ENCODE measurements at places on chromosomes 7 and 10.
A peak's percentile ranks its signal among the peaks of the same experiment; 100 is the strongest.

GRCh38 chr7:30411897-30412296 is 66.7 kb downstream of the NOD1 start:
- no peak overlapping the region for H3K4me3 ChIP-seq
- no peaks in the 10 kb centered on the region for H3K36me3 ChIP-seq
- peak overlapping the region; percentile 2 for H3K27ac ChIP-seq
- peaks cover 26% of the 10 kb centered on the region for H3K4me1 ChIP-seq
- no peaks in the 10 kb centered on the region for H3K27me3 ChIP-seq

GRCh38 chr7:46291601-46292150 is 370.6 kb upstream of the IGFBP3 start:
- no peaks in the 10 kb centered on the region for H3K4me1 ChIP-seq
- H3K4me3 ChIP-seq, result no peak overlapping the region
- no peak overlapping the region for H3K27ac ChIP-seq
- no peaks in the 10 kb centered on the region for H3K36me3 ChIP-seq
- peaks cover 4% of the 10 kb centered on the region for H3K27me3 ChIP-seq

- H3K27ac ChIP-seq, result peak overlapping the region; percentile 74
- DNase-seq, result peak; percentile 69
- H3K36me3 ChIP-seq, result peaks cover 2% of the 10 kb centered on the region
- H3K4me1 ChIP-seq, result peaks cover 41% of the 10 kb centered on the region
- H3K27me3 ChIP-seq, result no peaks in the 10 kb centered on the region
These were observed 510 bp downstream of the ZSWIM8 start for GRCh38 chr10:73785721-73786511.

DNA sequence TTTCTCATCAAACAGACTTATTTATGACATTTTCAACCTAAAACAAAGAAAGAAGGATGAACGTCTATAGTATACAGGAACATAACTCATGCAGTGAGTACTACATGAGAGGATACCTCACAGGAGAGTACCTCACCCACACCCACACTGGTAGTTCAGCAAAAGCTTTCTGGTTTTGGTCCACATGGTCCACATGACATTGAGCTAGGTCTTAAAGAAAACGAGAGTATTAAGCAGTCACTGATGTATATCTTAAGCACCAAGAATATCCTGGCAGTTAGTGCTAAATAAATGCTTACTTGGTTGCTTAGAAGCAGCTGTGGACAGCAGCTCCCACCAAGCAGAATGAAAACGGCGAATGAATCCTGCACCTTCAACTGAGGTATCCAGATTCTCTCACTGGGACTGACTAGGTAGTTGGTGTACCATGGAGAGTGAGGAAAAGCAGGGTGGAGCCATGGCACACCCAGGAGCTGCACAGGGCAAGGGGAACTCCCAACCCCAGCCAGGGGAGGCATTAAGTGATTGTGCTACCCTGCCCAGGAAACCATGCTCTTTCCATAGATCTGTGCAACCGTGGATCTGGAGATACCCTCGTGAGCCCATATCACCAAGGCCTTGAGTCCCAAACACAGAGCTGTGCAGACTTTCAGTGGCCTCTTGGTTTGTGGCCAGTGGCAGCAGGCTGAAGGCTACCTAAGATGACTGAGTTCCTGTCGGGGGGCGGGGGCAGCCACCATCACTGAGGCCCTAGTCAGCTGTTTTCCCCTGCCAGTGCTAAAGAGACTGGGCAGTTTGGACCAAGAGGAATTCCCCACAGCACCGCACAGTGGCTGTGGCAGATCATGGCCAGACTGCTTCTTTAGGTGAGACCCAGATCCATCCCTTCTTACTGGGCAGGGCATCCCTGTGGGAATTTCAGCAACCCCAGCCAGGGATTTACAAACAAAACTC is 143.4 kb downstream of the SGMS1 start:
- no peak overlapping the region for H3K4me3 ChIP-seq
- no peak for DNase-seq
- H3K36me3 ChIP-seq, result peaks cover 9% of the 10 kb centered on the region
- H3K4me1 ChIP-seq, result no peaks in the 10 kb centered on the region

GRCh38 chr10:104580774-104581675 is 60.1 kb upstream of the SORCS3 start:
- no peaks in the 10 kb centered on the region for H3K4me1 ChIP-seq
- H3K36me3 ChIP-seq, result no peaks in the 10 kb centered on the region
- H3K27ac ChIP-seq, result no peak overlapping the region
- no peak overlapping the region for H3K4me3 ChIP-seq
- H3K27me3 ChIP-seq, result peaks cover 25% of the 10 kb centered on the region
- DNase-seq, result peak; percentile 53

GRCh38 chr7:45665172-45665571 is 91.0 kb downstream of the ADCY1 start:
- DNase-seq, result no peak
- no peak overlapping the region for H3K4me3 ChIP-seq
- no peaks in the 10 kb centered on the region for H3K36me3 ChIP-seq
- no peak overlapping the region for H3K27ac ChIP-seq
- H3K4me1 ChIP-seq, result no peaks in the 10 kb centered on the region

DNA sequence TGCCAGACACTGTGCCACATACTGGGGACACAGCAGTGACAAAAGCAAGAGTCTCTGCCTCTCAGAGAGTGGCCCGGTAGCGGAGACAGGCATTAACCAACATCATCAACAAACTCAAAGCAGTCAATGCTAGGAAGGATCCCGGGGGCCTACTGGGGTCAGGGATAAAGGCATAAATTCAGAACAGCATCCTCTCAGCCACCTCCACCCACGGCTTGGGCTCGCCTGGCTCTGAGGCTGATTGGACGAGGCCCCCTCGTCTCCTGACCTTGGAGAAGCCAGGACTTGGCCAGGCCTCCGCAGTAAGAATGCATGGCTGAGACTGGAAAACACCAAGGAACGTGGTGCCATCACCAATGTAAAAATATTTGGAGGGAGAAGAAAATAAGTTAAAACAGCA is 102.1 kb downstream of the ARHGAP22 start:
- no peaks in the 10 kb centered on the region for H3K36me3 ChIP-seq
- no peak overlapping the region for H3K4me3 ChIP-seq

GRCh38 chr7:123719197-123719721 is 29.5 kb downstream of the WASL start:
- H3K27ac ChIP-seq, result no peak overlapping the region
- no peaks in the 10 kb centered on the region for H3K4me1 ChIP-seq
- no peaks in the 10 kb centered on the region for H3K27me3 ChIP-seq

DNA sequence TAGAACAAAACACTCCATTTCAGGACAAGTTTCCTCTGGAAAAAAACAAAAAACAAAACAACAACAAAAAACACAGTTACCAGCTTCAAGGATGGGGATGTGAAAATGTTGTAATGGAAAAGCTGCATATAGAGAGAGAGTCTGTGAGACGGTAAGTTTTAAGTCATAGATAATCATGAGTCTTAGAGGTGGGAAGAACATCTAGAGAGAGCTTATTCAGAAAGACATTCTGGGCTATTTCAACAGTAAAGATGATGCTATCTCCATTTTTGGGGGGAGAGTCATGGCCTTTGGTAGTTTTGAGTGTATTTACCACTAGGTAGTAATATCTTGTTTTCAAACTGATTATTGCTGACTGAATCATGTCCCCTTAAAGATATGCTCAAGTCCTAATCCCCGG is 23.3 kb upstream of the INPP5F start:
- H3K27ac ChIP-seq, result peak overlapping the region; percentile 94
- peaks cover 86% of the 10 kb centered on the region for H3K4me1 ChIP-seq
- no peak overlapping the region for H3K4me3 ChIP-seq
- H3K27me3 ChIP-seq, result no peaks in the 10 kb centered on the region
- no peak for DNase-seq
- no peaks in the 10 kb centered on the region for H3K36me3 ChIP-seq

DNA sequence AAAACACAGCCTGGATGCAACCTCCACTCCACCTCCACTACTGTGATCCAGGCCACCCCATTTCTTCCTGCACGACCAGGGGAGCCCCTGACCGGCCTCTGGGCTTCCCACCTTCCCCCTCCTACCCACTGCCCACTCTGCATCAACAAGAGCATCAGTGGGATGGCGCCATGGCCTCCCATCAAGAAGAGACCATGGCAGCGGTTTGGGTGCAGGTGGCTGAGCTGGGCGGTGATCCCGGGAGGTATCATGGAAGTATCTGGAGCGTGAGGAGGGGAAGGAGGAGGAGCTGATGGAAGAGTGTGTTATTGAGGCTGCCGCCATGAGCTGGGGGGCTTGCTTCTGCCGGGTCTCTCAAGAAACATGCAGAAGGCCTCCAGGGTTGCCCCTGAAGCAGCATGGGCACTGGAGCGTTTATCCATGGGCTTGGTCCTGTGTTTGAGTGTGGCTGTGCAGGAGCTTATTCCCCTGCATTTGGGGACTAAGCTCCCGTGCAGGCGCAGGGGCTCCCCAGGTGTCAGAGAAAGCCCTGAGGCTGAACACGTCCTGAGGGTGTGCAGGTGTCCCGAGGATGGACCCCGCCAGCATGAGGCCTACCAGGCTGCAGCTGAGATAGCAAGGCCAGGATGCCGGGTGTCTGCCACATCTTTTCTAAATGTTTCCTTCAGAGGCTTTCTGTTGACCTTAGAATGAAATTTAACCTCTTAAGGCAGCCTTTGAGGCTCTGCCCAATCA is 99.2 kb upstream of the PCBD1 start:
- no peak overlapping the region for H3K27ac ChIP-seq
- no peaks in the 10 kb centered on the region for H3K27me3 ChIP-seq
- no peaks in the 10 kb centered on the region for H3K36me3 ChIP-seq
- H3K4me3 ChIP-seq, result no peak overlapping the region
- H3K4me1 ChIP-seq, result peaks cover 3% of the 10 kb centered on the region
- DNase-seq, result no peak

GRCh38 chr7:101597941-101598340 is 31.2 kb downstream of the MYL10 start:
- H3K27ac ChIP-seq, result no peak overlapping the region
- no peaks in the 10 kb centered on the region for H3K36me3 ChIP-seq
- H3K4me3 ChIP-seq, result no peak overlapping the region
- DNase-seq, result no peak
- H3K4me1 ChIP-seq, result no peaks in the 10 kb centered on the region
- H3K27me3 ChIP-seq, result no peaks in the 10 kb centered on the region

GRCh38 chr7:44767912-44768627 is 19.4 kb downstream of the ZMIZ2 start:
- H3K27me3 ChIP-seq, result no peaks in the 10 kb centered on the region
- DNase-seq, result peak; percentile 81
- H3K27ac ChIP-seq, result peak overlapping the region; percentile 73
- H3K4me3 ChIP-seq, result no peak overlapping the region
- peaks cover 62% of the 10 kb centered on the region for H3K4me1 ChIP-seq
- peaks cover 50% of the 10 kb centered on the region for H3K36me3 ChIP-seq

DNA sequence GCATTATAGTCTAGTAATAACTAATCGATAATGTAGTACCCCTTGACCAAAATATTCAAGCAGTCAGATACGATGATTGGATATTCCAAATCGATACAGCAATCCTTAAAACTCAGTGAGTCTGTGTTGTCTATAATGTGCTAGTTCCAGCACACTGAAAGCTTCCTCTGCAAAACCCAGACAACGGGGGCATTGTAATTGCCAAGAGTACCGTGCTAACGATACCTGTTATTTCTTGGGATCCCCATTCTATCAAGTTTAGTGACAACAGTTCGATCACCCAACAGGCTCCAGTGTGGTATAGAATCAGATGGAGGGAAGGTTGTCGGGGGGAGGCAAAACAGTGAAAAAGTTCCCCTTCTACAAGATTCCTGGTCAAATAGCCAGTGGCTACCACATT is 865 bp downstream of the ZNF438 start:
- H3K4me1 ChIP-seq, result peaks cover 7% of the 10 kb centered on the region
- no peaks in the 10 kb centered on the region for H3K27me3 ChIP-seq
- H3K27ac ChIP-seq, result peak overlapping the region; percentile 99
- no peaks in the 10 kb centered on the region for H3K36me3 ChIP-seq

DNA sequence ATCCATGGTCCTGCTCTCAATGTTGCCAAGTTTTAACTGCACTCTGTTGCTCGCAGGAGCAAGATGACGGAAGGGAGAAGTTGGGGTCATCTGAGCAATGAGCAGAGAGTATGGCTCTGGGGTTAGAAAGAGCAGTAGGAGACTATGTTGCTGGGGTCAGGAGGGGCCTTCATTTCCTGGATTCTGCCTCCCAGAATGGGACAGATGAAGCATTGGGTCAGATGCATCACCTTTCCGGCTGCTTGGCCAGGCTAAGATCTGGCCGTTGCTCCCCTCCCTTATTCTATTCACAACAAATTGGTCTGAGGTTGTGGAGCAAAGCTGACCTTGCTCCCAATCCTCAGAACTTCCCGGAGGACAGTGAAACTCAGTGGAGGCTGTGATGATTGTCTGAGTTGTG is 22.4 kb downstream of the STMP1 start:
- no peak for DNase-seq
- no peak overlapping the region for H3K27ac ChIP-seq
- H3K4me3 ChIP-seq, result no peak overlapping the region
- no peaks in the 10 kb centered on the region for H3K27me3 ChIP-seq
- no peaks in the 10 kb centered on the region for H3K36me3 ChIP-seq

- DNase-seq, result no peak
- peaks cover 22% of the 10 kb centered on the region for H3K4me1 ChIP-seq
- no peak overlapping the region for H3K4me3 ChIP-seq
- H3K36me3 ChIP-seq, result no peaks in the 10 kb centered on the region
- peak overlapping the region; percentile 92 for H3K27ac ChIP-seq
- no peaks in the 10 kb centered on the region for H3K27me3 ChIP-seq
These were observed 4.9 kb downstream of the PKD2L1 start for GRCh38 chr10:100325158-100325557.

GRCh38 chr7:41134300-41135255 is 568.3 kb downstream of the INHBA start:
- no peak overlapping the region for H3K27ac ChIP-seq
- no peaks in the 10 kb centered on the region for H3K4me1 ChIP-seq
- H3K4me3 ChIP-seq, result no peak overlapping the region
- no peaks in the 10 kb centered on the region for H3K36me3 ChIP-seq
- no peaks in the 10 kb centered on the region for H3K27me3 ChIP-seq
- no peak for DNase-seq

- no peaks in the 10 kb centered on the region for H3K36me3 ChIP-seq
- no peaks in the 10 kb centered on the region for H3K4me1 ChIP-seq
- H3K27me3 ChIP-seq, result no peaks in the 10 kb centered on the region
- no peak overlapping the region for H3K27ac ChIP-seq
These were observed 164.1 kb downstream of the EBF3 start for GRCh38 chr10:129799942-129800341.

DNA sequence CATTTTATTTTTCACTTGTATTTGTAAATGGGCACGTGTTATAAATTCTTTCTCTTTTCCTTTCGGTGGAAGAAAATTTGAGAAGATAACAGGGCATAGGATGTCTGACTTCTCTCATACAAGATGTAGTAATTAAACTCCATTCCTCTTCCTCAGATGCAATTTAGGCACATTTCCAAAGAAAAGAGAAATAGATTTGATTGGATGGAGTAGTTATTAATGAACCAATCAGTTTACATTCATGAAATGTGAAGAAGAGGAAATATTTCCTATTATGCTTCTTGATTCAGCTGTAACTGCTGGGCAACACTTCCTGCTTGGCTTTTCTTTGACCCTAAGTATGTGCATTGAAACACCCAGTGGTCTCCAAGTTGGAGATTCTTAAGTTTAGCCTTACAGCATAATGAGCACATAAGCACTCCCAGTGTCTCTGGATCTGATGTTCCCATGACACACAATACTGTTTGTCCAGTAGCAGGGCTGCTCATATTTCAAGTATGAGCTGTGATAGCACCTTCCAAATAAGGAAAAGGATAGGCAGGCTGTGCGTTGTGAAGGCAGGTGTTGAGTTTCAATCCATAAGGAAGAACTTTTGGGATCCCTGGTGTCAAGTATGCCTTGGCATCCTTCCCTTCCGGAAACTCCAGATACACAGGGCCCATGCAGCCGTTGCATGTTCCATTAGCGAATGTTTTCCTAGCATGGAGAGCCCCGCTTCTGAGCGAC is 33.4 kb upstream of the COBL start:
- H3K36me3 ChIP-seq, result no peaks in the 10 kb centered on the region
- no peak overlapping the region for H3K27ac ChIP-seq
- no peaks in the 10 kb centered on the region for H3K27me3 ChIP-seq
- H3K4me1 ChIP-seq, result no peaks in the 10 kb centered on the region
- no peak overlapping the region for H3K4me3 ChIP-seq

All from B cell (primary cell).